ENCODE measurements at places on chromosomes 5 and 9. TPM values are rescaled to one million over a fixed set of nuclear protein-coding genes. Genes with fewer than 3 reads are reported as not detected.

Gene C5orf22
- 16.5 TPM for total RNA-seq

Gene MOB3B
- total RNA-seq = 3.8 TPM

Gene GRAMD2B
- 10.7 TPM for total RNA-seq

Gene CATSPER3
- total RNA-seq = 0.61 TPM

GRCh38 chr5:121350181-121350930 is 501.3 kb upstream of the FTMT start:
- no peak for DNase-seq

DNA sequence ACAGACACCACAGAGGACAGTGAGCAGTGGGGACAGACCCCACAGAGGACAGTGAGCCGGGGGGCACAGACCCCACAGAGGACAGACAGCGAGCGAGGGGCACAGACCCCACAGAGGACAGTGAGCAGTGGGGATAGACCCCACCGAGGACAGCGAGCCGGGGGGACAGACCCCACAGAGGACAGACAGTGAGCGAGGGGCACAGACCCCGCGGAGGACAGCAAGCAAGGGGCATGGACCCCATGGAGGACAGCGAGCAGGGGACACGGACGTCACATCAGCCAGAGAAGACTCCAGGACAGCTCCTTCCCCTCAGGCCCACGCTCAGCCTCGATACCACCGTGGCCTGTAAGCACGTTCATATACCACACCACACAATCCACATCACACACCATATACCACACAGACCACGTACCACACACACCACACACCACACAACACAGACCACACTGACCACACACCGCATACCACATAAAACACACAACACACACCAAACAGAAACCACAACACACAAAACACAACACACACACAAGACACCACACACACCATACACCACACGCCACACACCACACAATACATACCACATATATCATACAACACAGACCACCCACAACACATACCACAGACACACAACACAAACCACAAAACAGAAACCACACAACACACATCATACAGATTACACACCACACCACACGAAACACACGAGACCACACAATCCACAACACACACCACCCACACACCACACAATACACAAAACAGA is 5.2 kb upstream of the ZDHHC11 start:
- no peak for DNase-seq

DNA sequence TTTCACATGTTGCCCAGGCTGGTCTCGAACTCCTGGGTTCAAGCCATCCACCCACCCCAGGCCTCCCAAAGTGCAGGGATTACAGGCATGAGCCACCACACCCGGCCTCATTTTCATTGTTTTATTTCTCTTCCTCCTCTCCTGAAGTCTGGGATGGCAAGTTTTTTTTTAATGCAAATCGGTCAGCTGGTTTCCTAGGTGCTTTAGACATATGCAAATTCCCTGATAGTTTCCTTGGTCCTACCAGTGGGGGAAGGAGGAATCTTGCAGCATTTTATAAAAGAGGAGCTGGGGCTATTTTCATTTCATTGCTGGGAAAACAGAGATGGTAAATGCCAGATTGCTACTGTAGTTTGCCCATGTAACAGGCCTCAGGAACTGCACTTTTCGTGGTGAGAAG is 179.4 kb downstream of the ACTL7B start:
- DNase-seq = no peak

DNA sequence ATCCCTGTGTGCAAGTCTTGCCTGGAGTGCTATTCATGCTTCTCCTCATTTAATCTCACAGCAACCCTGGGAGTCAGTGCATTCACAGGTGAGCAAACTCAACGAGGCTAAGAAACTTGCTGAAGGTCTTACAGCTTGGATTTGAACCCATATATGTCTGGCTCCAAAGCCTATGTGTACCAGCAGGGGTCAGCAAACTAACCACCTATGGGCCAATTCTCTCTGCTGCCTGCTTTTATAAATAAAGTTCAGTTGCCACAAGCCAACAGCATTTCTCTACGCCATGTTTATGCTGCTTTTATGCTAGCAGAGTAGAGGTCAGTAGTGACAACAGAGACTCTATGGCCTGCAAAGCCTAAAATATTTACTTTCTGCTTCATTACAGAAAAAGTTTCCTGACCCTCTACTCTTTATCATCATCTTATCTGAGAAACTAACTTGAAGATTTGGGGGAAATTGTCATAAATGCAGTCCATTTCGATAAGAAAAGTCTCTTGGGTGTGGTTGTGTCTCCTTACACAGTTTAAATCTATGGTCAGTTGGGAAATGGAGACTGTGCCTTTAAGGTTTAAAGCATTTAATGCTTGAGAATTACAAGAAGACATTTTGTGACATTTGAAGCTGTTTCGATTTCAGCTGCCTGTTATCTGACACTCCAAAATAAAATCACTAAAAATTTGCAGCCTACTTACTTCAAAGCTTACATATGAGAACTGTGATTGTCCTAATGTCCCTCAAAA is 137.7 kb downstream of the PRELID2 start:
- no peak for DNase-seq

GRCh38 chr5:154770111-154770510 is 14.9 kb downstream of the LARP1 start:
- no peak for DNase-seq

DNA sequence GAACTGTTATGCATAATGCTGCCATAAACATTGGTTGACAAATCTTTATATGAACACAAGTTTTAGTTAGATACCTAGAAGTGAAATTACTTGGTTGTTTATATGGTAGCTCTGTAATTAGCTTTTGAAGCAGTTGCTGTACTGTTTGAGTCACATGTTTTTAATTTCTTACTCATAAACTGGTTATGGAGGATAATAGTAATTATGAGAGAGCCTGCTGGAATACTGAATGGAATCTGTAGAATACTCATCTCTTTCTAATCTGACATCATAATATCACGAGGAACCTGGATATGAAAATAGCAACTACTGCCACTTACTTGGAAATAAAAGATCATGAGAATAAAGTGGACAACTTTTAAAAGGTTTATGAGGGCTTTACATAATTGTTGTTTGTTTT is 509.2 kb downstream of the CETN3 start:
- no peak for DNase-seq

GRCh38 chr5:139391570-139392323 is 2.0 kb upstream of the MZB1 start:
- no peak for DNase-seq

DNA sequence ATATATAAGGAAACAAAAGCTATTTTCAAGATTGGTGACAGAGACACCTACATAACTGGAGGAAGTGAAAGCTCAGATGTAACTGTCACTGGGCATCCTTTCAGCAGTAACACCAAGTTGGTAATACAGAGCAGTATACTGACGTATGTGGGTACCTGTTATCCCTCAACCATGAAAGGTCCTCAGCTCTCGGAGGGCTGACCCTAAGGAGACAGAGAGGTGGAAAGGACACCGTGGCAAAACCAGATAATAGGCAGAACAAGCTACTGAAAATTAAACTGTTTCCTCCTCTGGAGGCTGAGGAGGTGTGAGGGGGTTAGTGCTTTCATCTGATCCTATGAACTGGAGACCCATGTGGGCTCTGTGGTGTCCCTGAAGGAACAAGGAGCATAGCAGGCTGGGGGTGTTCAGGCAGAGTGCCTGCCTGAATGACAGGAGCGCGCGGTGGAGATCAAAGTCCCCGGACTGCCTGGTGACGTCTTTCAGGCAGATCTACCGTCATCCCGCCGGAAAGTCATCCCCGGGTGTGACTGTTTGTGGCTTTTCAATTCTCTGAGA is 130.2 kb upstream of the FSTL4 start:
- no peak for DNase-seq

Gene NTRK2
- total RNA-seq = 14.4 TPM

Gene TMC1
- total RNA-seq = 0.48 TPM

Gene THBS4
- total RNA-seq = 61.5 TPM

- DNase-seq = no peak
These were observed 256.0 kb downstream of the TMEM167A start for GRCh38 chr5:82820961-82821845.

DNA sequence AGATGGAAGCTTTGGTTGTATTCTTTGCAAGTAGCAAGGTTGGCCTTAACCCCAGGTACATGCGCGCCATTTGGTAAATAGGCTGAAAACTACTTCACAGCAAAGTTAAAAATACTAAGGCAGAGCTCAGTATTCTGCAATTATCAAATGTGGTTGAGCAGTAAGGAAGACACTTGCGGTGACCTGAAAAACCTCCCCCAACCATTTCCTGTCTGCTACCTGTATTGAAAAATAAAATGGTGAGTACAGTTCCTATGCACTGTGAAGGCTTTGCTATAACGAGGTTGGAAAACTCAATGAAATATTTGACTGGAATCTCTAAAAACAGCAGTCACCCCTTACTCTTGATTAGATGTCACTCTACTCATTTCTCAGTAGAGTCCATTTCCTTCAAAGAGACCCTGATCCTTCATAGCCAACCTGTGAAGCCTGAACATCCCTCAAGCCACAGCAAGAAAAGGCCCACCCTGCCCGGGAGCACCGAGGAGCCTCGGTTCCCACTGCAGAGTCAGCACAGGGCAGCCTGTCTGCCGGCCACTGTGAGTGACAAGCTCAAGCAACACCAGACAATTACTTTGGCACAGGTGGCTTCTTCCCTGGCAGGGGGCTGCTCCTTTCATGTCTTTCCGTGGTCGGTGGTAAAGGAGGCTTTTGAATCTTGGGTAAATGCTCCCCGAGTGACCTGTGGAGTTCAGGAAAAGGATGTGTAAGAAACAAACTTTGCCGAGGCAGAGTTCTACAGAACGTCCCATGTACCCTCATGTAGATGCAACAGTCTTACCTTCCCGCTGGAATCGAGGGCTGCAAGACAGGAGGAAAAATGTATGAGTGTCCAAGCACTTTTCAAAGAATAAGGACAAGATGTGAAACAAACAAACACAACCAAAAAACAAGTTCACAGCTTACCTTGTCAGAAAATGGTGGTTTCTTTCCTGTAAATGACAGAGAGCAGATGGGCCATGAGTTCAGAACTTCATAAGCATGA is 29.6 kb downstream of the C5orf58 start:
- DNase-seq = no peak

DNA sequence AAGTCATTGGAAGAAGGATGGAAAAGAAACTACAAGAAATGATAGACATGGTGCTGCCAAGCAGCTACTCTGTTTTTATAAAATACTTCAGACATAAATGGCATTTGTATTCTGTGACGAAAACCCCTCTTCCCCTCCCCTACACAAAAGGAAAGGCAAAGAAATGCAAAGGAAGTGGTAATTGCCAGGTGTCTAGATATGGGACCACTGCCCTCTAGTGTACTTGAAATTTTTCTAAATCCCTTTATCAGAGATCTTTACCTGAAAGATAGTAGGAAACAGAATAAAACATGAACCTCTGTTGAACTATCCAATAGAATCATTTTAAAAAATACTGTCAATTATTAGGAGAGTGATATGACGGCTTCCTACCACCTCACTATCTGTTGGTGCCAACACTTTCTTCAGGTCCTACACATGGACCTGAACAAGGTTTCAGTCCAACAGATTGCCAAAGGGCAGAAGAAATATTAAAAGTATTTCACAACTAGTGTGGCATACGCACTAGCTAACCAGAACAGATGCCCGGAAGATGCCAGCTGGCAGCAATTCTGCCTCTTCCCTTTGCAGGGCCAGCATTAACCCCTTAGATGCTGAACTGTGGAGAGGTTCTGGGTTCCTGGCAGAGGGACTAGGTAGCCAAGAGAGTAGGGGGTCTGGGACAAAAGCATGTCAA is 104.1 kb downstream of the TSSK1B start:
- no peak for DNase-seq

Gene MCC
- 25.2 TPM for total RNA-seq

DNA sequence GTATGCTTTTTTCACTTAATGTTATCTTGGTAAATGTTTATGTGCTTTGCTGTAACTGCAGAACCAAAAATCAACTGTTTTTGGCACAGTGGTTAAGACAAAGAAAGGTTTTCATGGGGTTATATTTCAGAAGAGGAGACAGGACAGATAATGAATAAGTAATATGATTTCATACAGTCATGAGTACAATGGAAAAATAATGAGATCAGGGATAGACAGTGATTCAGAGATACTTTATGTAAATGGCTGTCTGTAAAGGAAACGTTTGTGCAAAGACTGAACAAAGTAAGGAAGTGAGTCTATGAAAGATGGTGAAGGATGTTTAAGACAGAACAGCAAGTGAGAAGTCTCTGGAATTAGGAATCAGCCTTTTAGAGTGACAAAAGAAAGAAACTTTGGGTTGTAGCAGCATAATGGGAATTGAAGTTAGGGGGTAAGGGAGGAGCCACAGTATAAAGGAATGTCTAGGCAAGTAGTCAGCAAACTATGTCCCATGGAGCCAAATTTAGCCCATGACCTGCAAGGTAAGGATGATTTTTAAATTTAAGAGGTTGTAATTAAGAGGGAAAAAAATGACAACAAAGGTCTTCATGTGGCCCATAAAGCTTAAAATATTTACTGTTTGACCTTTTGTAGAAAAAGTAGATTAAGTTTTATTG is 55.0 kb downstream of the TNPO1 start:
- DNase-seq = no peak

Gene SH3RF2
- 1.6 TPM for total RNA-seq

Gene DOCK2
- total RNA-seq = 49.4 TPM

- no peak for DNase-seq
These were observed 133.8 kb downstream of the ARHGEF28 start for GRCh38 chr5:73759771-73760170.

- no peak for DNase-seq
These were observed 56.4 kb downstream of the NR3C1 start for GRCh38 chr5:143347046-143347445.

Data from mesenteric fat pad (tissue), 1 donor.